ENCODE measurements at places on chromosomes 16 and 17. TPM values are rescaled to one million over a fixed set of nuclear protein-coding genes. Genes with fewer than 3 reads are reported as not detected.

DNA sequence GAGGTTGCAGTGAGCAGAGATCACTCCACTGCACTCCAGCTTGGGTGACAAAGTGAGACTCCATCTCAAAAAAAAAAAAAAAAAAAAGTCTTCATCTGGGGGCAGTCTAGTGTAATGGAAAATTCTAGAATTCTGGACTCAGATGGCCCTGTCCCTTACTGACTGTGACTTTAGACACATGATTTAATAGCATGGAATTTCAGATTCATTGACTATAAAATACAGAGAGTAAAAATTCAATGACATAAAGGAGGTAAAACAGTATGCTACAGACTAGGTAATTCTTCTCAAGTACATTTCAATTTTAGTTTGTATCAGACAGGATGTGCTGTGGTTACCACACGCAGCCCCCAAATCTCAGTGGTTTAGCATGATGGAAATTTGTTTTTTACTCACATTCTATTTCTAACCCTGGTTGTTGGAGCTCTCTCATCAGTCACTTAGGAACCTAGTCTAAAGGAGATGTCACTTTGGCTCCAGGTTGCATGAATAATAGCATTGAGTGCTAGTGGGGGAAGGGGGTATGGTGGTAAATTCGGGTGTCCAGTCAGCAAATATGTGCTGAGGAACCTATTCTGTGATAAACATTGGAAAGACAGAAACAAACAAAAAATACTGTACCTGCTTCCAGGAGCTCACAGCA lies 444.0 kb downstream of the XYLT1 start:
- no peak for DNase-seq

DNA sequence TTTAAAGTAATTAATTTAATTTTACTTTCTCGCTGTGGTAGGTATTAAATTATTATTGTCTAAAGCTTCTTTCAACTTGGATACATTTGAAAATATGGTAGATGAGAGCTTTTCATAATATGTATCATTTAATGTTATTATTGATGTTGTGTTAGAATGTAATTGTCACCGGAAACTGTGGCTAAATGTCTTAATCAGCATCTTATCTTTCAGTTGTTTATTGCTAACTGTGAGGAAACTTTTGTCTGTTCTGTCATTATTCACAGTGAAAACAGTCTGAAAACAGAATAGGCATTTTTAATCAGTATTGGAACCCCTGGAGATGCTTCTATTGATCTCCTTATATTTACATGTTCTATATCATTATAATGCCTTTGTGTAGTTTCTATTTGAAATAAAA lies 120.7 kb downstream of the STXBP4 start:
- DNase-seq: no peak

GRCh38 chr16:58500430-58501241 lies 693 bp downstream of the NDRG4 start:
- no peak for DNase-seq

DNA sequence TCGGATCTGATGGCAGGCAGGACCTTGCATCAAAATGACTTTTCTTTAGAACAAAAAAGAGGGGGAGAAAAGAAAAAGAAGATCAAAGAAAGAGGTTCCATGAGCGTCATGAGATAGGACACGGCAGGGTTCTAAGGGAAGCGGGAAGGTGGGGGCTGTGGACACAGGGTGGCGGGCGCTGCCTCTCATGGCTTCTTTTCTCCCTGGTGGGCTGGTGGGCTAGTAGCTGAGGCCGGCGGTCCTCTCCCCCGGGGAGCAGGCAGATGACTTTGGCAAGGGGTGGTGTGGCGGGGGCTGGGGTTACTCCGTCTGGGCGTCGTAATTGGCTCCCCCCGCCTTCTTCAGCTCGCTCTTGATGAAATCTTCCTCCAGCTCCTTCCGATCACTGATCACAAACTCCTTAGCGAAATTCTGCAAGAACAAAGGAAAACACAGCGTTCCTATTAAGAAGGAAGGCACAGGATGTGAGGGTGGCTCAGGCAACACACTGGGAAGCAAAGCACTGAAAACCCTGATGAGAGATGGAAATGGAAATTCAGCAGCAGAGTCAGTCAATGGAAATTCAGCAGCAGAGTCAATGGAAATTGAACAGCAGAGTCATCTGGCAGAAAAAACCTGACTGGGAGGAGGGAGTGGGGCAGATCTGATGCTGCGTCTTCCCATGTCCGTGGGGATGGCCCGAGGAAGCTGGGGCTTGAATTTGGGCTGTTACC lies 51.2 kb downstream of the COTL1 start:
- DNase-seq: no peak

Gene MYH13
- total RNA-seq: not detected

DNA sequence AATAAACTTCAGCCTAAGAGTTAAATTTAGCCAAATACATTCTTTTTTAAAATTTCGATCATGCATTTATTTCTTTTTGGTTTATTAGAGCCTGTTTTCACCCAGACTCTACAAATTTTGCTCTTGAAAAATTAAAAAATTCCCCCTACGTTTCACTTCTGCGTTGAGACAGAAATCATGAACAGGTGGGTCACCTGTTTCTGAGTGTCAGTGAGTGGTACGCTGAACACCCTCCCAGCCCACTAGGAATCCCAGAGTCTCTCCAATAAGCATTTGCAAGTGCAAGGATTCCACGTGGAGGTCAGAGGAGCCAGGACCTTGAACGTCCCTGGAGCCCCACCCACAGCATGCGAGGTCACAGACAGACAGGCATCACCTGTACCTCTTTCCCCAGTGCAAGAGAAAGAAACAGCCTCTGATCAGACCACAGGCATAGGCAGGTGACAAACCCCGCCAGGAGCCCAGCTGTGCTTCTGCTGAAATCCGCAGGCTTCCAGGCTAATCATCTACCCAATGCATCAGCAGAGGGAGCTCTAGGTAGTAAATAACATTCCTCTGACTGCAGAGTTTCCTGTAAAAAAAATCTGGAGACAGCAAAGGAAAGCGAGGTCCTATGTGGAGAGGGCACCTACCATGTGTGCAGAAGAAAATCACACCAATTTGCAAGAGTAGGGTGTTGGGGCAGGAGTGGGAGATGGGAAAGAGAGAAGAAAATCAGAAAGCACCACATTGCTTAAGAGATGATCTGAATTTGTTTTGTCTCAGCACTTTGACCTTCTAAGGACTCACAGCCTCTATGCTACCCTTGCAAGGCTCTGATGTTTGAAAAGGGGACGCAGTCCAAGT lies 5.9 kb upstream of the XYLT1 start:
- DNase-seq: peak; percentile 23

DNA sequence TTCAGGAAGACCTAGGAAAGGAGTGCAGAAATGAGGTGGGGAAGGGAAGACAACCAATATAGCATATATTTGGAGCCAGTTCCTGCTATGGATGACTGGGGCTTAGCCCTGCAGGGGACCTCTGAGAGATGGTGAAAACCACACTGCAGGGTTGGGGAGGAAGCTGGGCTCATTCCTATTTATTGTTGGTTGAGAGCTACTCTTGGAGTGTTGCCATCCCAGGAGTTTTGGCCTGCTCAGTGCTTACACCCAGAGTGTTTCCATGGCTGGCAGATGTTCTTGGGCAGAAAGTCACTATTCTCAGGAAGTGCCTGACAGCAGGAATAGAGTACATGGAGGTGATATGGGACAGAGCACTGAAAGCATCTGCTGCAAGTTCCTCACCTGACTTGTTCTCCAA lies 145.8 kb downstream of the SPACA3 start:
- DNase-seq: peak; percentile 58

DNA sequence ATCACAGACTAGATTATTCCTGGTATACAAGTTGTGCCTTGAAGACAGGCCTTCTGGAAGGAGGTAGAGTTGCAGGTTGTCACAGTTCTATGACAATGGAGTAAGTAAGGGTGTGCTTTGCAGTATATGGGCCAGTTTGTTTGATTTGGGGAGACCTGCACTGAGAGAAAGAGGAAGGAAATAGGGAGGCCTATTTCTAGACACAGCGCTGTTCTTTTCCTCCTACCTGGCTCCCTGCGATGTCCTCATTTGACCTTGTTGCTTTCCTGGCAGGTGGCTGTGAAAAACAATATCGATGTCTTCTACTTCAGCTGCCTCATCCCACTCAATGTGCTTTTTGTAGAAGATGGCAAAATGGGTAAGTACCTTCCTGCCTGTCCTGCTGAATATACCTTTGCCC lies 22.5 kb upstream of the RASL10B start:
- DNase-seq: no peak

DNA sequence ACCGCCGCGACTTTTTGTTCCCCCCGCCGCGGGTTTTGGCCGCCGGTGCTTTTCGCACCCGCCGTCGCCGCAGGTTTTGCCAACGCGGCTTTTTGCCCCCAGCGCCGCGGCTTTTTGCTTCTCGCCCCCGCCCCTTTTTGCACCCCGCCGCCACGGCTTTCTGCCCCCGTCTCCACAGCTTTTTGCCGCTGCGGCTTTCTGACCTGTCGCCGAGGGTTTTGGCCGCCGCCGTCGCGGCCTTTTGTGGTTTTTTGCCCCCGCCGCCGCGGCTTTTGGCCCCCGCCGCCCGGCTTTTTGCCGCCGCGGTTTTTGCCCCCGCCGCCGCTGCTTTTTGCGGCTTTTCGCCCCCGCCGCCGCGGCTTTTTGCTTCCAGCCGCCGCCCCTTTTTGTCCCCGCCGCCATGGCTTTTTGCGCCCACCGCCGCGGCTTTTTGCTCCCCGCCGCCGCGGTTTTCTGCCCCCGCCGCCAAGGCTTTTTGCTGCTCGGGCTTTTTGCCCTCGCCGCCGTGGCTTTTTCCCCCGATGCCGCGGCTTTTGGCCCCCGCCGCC lies 151.1 kb downstream of the KCNJ18 start:
- no peak for DNase-seq

- DNase-seq: no peak
These were observed 291.3 kb downstream of the WWOX start for GRCh38 chr16:78390508-78391324.

- DNase-seq: no peak
These were observed 16.8 kb upstream of the TVP23A start for GRCh38 chr16:10835281-10835931.
